ENCODE measurements at places on chromosomes 3 and 15.

DNA sequence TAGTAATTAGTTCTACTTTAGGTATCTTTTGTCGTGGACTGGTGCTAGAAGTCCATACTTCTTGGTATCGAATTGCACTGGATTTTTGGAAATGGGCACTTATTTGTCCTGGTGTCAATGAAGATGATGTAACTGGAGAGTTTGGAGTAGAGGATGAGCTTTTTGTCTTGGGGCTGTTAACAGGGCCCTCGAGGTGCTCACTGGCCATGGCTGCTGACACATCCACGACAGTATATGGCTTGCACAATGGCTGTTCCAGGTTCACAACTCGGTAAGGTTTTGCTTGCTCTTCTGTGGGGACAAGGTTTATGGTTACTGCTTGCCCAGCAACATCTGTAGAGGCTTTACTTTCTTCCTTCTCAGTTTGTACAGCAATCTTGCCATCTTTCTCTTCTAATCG, 109.4 kb upstream of the TSPAN3 start:
- DNase-seq: no peak

DNA sequence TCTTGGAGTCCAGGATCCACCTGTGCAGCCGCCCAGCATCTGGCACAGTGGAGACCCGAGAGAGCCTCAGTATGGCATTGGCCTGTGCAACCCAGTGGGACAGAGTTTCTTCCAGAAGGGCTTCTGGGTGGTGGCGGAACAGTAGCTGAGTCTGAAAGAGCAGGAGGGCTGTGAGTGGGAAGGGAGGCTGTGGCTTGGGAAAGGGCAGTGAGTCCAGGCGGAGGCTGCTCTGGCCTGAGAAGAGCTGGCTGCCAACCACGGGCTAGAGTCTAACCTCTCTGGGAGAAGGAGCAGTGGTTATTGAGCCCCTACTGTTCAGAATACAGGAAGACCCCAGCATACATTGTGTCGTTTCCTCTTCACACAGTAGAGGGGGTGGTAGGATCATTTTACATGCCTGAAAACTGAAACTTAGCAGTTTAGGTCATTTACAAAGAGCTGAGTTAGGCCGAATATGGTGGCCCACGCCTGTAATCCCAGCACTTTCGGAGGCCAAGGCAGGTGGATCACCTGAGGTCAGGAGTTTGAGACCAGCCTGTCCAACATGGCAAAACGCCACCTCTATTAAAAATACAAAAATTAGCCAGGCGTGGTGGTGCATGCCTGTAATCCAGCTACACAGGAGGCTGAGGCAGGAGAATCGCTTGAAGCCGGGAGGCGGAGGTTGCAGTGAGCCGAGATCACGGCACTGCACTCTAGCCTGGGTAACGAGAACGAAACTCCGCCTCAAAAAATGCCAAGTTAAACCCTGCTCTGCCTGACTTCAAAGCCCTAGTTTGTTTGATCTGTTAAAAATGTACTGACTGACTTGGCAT, 3.2 kb downstream of the AEN start:
- no peak for DNase-seq

GRCh38 chr15:75554717-75555116, 24.4 kb downstream of the PTPN9 start:
- no peak for DNase-seq

DNA sequence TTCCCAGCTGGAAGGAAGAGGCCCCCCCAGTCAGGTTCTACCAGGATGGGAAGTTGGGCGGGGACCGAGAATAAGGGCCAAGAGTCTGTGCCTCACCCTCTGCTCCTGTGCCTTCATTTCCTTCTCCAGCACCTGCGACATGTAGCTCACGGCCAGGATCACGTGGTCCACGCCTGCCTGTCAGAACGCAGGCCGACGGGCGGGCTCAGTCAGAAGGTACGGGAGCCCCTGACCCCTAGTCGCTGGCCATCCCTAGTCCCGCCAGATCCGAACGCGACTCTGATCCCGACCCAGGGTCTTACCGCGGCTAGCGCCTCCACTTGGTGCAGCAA, 489 bp downstream of the GMPPB start:
- DNase-seq: peak; percentile 45

GRCh38 chr3:101852983-101853840, 3.9 kb downstream of the NFKBIZ start:
- no peak for DNase-seq

DNA sequence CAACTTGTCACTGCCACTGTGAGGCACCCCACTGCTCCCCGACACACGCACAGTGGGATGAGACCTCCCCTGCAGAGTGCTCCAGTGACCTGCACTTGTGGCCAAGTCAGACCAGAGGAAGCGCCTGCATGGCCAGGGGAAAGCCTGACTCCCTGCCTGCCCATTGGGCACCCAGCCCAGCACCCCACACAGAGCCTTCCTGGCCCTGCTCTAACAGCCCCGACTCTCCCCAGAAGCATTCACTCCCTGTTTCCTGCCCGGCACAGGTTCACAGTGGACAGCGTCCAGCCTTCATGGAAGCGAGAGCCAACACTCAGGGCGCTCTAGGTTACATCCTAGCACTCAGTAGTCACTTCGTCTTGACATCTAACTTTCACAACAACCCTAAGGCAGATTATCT, 27.8 kb downstream of the RBPMS2 start:
- no peak for DNase-seq

- DNase-seq: no peak
Measured at GRCh38 chr3:151301787-151302186, 14.8 kb downstream of the GPR87 start.

GRCh38 chr15:47812470-47812999, 95.2 kb downstream of the SEMA6D start:
- DNase-seq: no peak

GRCh38 chr3:81105206-81105605, 656.2 kb downstream of the GBE1 start:
- no peak for DNase-seq

GRCh38 chr15:93460717-93461116, 371.7 kb upstream of the RGMA start:
- DNase-seq: no peak

GRCh38 chr3:58250093-58250707, 12.6 kb downstream of the ABHD6 start:
- DNase-seq: no peak

DNA sequence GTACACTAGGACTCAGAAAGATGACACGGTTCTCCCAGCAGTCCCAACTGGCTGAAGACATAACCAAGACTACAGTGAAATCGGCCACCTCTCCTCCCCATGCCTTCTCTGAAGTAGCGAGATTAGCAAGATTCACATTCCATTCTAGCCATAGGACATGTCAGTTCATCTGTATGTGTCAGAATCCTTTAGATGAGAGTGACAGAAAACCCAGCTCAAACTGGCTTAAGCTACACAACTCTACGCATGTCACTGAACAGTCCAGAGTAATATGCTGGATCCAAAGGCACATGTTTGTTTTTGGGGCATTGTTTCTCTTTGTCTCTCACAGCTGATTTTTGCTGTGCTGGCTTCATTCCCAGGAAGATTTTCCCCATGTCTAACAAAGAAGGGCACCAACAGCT, 75.8 kb downstream of the RARB start:
- no peak for DNase-seq

- DNase-seq: no peak
Measured at GRCh38 chr15:72197460-72198355, at the start of gene GRAMD2A. GRAMD2A (minus strand) TSS chr15:72197787.

- DNase-seq: no peak
Measured at GRCh38 chr3:193813501-193813830, 220.5 kb downstream of the OPA1 start.

DNA sequence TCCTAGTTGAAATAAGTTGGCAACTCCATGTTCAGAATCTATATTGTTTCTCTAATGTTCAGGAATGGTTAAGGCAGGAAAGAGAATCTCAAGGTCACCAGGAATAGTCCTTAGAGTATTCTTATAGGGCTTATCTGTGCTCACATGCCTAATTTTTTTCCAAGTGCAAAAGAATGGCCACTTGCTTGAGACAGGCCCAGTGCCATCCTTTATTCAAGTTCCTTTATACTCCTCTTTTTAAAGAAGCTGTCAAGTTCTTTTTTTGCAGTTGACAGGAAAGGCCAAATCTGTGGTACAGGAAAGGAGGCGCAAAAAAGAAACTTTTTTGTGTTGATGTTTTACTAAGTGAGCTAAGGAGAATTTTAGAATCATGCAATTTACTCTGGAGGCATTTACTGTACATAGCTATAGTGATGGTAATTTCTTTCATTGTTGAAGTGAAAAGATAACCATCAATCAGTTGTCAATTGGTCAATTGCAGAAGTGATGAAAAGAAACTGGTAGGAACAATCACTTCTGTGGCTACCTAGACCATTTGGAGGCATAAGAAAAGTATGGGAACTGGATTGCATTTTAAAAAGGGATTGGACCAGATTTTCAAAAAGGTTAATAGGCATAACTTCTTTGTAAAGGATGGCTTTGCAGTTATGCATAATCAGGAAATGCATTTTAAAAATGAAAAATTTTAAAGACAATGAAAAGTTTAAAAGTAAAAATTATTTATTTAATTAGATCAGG, 102.5 kb upstream of the SOX2 start:
- DNase-seq: no peak

- no peak for DNase-seq
Measured at GRCh38 chr3:69343875-69344274, 42.0 kb downstream of the FRMD4B start.

- no peak for DNase-seq
Measured at GRCh38 chr3:72613871-72614270, 234.4 kb downstream of the SHQ1 start.

DNA sequence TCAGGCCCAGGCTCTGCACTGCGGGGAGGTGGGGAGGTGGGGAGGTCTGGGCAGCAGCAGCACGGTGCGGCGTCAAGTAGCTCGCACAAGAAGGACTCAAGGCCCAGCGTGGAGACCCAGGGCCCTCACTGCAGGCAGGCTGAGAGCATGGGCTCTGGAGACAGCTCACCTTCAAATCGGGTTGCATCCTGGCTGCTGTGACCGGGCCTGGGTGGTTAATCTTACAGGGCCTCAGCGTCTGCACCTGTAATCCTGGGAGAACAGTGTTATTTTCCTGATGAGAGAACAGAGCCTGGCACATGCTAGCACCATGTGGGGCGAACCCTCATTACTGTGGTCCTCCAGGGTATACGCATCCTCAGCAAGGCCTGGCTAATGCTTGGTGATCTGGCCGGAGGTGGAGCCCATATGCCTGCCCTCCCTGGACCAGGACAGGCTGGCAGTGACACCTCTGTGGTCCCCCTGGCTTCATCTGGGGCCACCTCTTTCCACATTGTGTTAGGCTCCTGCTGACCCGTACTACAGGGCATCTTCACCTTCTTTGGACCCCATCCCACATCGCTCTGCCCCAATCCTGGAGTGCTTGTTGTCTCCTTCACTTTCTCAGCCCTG, 55.5 kb downstream of the RGMA start:
- no peak for DNase-seq

GRCh38 chr3:102374863-102375634, 59.8 kb upstream of the ZPLD1 start:
- DNase-seq: no peak

DNA sequence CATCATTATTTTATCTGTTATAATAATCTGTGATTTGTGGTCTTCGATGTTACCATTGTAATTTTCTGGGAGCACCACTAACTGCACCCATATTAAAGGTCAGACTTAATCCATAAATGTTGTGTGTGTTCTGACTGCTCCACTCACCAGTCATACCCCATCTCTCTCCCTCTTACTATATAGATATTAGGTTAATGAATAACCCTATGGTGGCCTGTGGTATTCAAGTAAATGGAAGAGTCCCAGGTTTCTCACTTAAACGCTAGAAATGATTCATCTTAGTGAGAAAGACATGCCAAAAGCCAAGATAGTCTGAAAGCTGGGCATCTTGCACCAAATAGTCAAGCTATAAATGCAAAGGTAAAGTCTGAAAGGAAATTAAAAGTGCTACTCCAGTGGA, 1358.5 kb downstream of the ROBO2 start:
- DNase-seq: no peak

DNA sequence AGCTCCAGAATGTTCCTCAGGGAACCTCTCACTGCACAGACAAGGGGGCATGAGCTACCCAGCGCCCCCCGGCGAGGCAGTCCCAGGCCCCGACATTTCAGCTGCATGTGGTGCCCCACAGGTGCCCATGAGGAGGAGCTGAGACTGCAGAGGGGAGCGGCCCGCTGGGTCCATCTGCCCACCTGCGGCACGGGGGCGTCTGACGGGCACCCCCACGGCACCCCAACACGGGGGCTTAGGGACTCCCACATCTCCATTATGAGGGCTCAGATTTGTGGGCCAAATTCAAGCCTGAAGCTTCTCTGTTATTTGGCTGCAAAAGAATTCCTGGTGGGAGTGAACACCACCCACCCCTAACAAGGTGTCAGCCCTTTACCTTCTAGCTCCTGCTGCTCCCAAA, 258.4 kb downstream of the UACA start:
- no peak for DNase-seq

DNA sequence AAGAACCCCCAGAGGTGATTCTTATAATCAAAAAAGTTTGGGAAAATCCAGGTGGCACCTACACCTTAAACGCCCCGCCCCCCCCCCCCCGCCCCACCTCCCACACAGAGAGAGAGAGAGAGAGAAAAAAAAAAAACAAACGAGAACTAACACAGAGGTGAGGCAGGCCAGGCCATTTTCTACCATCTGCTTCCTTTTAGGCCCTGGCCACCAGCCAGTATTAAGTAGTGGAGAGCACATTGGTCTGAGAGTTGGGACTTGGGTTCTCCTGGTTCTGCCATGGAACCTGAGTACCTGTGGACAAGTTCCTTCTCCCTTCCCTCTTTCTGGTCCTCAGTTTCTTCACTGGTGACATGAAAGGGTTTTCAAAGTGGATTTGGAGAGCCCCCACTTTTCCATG, 60.6 kb downstream of the SLC6A11 start:
- DNase-seq: no peak

GRCh38 chr15:95132774-95133173, 901.4 kb downstream of the MCTP2 start:
- DNase-seq: no peak

GRCh38 chr3:185796431-185797107, 28.3 kb downstream of the IGF2BP2 start:
- no peak for DNase-seq

DNA sequence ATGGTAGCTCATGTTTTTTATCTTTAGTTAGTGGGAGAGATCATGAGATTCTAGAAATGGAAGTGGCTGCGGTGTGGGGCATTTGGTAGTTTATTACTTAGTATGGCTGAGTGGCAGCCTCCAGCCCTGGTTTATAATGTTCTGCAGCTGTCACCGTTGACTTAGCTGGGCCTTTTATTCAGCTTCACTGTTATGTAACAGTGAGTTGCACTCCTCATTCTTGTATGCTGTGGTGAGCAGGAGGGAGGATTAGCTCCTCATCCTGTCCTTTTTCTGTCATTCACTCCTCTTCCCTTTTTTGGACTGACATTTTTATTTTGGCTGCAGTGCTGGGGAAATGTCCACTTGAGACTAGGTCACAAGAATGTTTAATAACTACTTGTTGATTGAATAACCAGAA, 29.5 kb downstream of the RAD54L2 start:
- DNase-seq: no peak

GRCh38 chr15:36763685-36764084, 184.3 kb downstream of the CDIN1 start:
- DNase-seq: no peak

DNA sequence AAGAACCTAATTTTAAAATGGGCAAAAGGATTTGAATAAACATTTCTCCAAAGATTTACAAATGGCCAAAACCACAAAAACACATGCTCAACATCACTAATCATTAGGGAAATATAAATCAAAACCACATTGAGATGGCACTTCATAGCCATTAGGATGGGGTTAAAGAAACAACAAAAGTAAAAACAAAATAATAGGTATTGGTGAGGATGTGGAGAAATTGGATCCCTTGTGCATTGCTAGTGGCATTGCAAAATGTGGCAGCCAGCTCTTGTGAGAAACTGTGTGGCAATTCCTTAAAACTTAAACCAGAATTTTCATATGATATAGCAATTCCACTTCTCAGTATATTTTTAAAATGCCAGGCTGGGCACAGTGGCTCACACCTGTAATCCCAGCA, 126.5 kb downstream of the STT3B start:
- no peak for DNase-seq

Data from stimulated activated naive CD8-positive, alpha-beta T cell treated with anti-CD3 and anti-CD28 coated beads, Interleukin-15, amount 100 ng/mL, for 72 hours (primary cell).